ENCODE measurements at places on chromosomes 3 and 15.

- DNase-seq: no peak
Measured at GRCh38 chr3:12875857-12876836, 34.8 kb upstream of the RPL32 start.

GRCh38 chr3:102791641-102792589 is 357.1 kb downstream of the ZPLD1 start:
- DNase-seq: peak; percentile 65

DNA sequence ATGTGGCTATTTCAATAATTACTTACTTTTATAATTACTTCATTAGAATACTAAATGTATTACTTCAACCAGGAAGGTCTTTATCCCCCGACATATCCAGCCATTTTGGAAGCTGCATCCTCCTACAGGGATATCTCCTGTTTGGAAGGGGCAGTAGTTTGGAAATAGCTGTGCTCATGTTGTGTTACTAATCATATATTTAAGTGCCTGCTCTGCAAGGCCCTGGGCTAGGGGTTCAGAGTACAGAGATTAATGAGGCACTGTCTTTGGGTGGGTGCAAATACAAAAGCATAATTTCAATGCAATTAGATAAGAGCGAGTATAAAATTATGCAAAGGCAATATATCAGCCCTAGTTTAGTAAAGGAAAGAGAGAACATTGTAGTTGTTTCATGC is 146.3 kb upstream of the RARB start:
- no peak for DNase-seq

- no peak for DNase-seq
Measured at GRCh38 chr3:150543128-150543527, 3.2 kb downstream of the SERP1 start.

GRCh38 chr15:87752250-87752951 is 504.1 kb downstream of the NTRK3 start:
- peak; percentile 13 for DNase-seq

GRCh38 chr15:92724144-92724543 is 68.6 kb upstream of the FAM174B start:
- DNase-seq: no peak

DNA sequence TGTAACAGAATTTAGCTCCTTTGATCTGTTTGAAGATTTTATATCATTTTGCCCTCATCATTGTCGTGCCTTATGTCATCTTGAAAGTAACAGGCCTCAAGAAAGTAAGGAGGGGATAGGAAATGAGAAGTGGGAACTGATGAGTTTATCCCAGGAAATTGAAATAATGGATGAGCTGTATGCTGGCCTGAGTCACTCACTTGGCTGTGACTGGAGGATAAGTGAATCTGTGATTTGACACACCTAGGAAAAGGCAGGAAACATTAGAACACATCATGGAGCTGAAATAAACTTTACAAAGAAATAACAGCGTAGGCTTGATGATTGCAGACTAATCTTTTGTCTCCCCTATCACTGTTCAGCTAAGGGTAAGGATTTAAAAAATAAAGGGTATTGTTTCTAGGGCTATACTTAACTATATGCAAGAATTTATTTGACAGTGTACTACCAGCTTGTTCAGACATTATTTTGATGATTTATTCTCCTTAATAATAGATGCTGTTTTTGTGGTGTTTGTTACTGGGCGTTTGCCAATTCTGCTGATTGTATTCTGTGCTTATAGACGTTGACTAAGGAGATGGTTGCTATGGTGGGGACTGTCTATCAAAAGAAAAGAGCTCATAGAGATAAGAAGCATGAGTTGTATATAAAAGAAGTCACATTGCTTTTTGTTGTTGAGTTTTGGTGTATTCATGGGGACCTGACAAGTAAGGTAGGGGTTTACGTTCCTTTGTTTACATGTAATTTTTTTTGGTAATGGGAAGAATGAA is 105.6 kb upstream of the ROPN1 start:
- no peak for DNase-seq

- no peak for DNase-seq
Measured at GRCh38 chr3:123724306-123724705, 139.5 kb upstream of the HACD2 start.

DNA sequence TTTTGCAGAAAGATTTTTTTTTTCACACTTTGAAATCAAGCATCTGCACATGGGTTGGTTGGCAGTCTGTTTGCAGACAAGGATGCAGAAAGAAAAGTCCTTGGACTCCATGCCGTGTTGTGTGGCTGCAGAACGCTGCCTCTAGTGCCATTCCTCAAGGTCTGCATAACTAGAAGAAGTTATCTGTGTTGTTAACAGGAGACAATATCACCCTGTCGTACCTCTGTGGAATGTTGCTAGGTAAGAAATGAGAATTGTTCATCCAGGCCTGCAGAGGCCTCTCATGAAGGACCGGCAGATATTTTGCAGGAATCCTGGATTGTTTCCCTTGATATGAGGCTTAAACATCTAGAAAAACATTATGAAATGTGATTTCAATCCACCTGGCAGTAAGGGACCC is 58.5 kb upstream of the PPARG start:
- DNase-seq: no peak

DNA sequence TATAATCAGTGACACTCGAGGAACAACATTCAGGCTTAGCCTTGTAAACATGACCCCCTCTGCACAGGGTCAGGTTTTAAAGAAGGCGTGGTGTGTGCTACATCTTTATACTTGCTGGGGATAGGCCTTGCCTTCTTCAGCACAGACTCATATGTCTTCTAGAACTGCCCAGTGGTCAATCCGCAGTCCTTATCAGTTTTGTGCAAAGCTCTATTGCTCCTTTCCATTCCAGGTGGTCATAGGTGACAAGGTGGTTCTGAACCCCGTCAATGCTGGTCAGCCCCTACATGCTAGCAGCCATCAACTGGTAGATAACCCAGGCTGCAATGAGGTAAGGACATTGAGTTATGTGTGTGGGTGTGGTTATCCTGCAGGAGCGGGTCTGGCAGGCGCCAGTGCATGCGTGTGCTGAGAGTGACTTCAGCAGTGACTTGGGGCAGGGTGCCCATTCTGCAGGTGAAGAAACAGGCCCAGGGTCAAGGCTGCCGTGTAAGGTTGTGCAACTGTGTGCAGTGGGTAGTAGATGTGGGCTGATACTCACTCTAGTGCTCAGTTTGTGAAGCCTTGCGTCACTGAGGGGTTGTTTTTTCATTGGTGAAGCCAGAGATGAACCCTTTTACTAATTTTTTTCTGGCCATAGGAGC is 150.9 kb downstream of the ITPR1 start:
- DNase-seq: no peak

GRCh38 chr15:82934100-82934880 is 18.2 kb downstream of the HOMER2 start:
- DNase-seq: no peak

- DNase-seq: no peak
Measured at GRCh38 chr3:141870091-141870687, 6.3 kb upstream of the ATP1B3 start.

GRCh38 chr3:46812237-46812791 is 50.9 kb downstream of the MYL3 start:
- peak; percentile 18 for DNase-seq

DNA sequence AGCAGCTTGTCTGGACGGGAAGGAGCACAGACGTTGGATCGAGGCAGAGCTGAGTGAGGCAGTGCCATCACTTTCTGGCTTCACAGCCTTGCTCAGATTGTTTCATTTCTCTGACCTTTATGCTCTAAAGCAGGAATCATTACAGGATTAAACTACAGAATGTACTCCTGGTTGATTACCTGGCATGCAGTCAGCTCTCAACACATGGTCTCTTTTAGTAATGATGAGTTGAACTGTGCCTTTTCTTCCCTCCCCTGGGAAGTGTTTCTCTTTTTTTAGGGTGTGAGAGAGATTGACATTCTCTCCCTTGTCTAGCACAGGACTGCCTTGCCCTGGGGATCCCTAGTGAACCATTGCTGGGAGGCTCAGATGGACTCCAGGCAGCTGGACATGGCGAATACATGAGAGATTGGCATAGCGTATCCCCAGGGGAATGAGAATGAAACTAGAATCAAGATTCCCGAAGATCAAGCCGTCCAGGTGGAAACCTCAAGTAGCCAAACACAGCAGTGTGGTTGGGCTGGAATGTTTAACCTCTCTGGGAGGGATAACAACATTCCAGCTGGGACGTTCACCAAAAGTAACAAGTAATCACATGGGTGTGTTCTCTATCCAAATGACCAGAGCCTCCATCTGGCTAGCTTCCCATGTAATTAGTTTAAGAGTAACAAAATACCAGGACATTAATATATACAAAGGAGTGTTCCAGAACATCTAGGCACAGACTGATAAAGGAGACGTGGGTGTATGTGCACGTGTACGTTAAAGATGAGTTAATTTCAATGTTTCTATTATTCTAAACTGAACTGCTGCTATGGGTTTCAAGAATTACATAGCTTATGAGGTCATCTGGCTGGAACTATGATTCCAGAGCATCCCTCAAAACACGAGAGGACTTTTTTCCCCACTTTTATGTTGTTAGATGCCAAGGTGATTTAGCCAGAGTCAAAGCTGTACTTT is 118.6 kb upstream of the NR2E3 start:
- DNase-seq: peak; percentile 76

- DNase-seq: no peak
Measured at GRCh38 chr15:34314491-34315490, 22.8 kb downstream of the SLC12A6 start.

- DNase-seq: no peak
Measured at GRCh38 chr3:120798346-120798745, 55.8 kb downstream of the GTF2E1 start.

DNA sequence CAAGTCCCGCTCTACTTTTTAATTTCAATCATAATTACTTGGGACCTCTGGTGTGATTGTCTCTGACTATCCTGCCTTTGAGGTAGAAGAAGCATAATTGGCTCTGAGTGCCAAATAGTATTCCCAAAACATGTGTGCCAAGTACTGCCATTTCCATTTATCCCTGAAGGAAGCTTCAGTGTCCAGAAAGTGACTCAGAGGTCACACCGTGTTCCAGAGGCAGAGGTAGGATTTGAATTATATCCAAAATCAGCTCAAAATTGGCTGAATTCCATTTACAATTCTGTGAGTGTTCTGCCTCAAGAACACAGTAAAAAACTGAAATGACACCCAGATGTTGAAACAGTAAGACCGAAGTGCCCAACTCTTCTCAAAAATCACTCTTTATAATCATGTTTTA is 255.3 kb downstream of the RSL24D1 start:
- DNase-seq: no peak

DNA sequence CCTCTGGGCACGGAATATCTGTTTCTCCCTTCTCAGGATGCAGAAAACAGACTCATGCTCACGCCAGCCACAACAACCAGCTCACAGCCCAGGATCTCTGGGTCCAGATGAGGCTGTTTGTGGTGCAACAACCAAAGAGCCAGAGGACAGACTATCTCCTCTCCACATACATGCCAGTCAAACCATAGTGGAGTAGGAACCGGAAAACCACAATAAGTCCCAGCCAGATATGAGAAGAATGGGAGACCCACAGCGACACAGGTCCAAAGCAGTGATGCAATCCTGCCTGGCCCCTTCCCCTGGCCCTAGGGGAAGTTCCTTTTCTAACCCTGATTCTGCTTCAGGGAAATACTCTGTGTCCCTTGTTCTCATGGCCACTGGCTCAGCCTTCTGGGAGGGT is 27.6 kb downstream of the MEX3B start:
- DNase-seq: no peak

- DNase-seq: no peak
Measured at GRCh38 chr3:194933465-194933864, 247.8 kb downstream of the FAM43A start.

- DNase-seq: no peak
Measured at GRCh38 chr3:43874731-43875130, 184.0 kb downstream of the ABHD5 start.

GRCh38 chr15:88913017-88913849 is at the start of gene MFGE8:
TSS of gene MFGE8 (minus strand) at chr15:88913379. CDS start at chr15:88913319, 60 bp downstream.
- DNase-seq: no peak

DNA sequence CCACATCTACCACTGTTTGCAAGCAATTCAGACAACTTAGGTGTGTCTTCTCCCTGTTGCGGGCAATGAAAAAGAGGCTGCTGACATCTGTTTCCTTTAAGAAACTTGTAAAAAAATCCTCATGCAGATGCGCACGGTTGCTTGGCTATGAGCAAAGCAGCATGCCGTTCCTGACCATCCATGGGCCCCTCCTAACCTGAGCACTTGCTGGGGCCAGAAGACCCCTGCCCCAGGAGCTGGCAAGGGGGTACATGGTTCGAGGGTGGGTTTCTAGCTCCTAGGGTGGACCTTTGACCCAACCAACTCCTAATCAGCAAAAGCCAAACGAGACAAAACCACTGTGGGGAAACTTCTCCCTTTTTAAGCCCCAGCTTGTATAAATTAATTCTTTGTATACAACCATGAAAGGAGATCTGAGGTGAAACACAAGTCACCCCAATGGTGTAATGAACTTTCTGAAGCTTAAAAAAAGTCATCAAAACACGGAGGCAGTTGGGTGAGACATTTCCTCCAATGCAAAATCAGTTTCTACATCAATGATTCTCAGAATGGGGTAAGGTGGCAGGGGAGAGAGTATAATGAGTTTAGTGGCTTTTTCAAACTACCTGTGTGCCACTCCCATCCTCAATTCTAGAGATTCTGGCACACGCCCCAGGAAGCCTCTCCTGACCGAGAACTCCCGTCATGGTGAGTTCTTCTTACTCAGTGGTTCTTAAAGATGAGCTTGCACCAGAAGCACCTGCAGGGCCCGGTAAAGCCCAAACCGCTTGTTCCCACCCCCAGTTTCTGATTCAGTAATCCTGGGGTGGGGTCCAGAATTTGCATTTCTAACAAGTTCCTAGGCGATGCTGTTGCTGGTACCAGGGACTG is 44.1 kb downstream of the CPN2 start:
- no peak for DNase-seq

- peak; percentile 29 for DNase-seq
Measured at GRCh38 chr3:100006570-100007271, 107.6 kb downstream of the FILIP1L start.

DNA sequence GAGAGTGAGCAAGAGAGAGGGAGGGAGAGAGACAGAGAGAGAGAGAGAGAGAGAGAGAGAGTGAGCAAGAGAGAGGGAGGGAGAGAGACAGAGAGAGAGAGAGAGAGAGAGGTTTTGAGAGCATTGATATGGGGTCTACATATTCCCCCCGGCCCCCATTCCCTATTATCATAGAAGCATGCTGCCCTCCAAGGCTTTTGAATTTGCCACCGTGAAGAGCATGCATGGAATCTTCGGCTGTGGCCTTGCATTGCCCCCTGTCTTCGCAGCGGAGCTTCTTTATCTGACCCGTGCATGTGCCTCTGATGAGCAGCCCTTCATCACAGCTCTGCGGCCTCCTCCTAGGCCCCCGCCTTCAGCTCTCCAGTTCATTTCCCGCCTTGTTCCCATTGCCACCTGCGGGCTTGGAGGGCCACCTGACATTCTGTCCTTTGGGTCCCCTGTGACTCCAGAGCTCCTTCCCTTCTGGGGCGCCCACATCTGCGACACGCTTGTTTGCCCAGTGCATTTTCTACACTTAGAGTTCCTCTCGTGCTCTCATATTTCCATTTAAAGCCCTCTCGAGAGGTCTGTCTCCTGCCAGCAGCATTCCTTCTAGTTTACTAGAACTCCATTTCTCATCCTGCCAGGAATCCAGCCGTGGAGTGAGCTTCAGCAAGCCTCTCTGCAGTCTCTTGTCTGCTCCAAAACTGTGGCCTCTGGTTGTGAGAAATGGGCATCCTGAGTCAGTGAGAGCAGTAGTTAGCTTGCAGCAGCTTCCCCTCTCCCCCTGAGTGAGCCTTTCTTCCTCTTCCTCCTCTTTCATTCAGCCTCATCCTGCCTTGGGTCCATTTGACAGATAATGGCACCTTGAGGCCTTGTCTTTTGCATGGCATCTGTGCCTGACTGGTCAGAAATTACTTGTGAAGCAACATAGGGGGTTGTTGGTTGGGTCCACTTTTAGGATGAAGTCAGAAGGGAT is 25.3 kb downstream of the LPP start:
- no peak for DNase-seq

- no peak for DNase-seq
Measured at GRCh38 chr3:5022187-5022965, 43.1 kb downstream of the BHLHE40 start.

Measured in fibroblast of the conjunctiva (primary cell).